ENCODE measurements at places on chromosomes 4 and X.
A peak's percentile ranks its signal among the peaks of the same experiment; 100 is the strongest.

DNA sequence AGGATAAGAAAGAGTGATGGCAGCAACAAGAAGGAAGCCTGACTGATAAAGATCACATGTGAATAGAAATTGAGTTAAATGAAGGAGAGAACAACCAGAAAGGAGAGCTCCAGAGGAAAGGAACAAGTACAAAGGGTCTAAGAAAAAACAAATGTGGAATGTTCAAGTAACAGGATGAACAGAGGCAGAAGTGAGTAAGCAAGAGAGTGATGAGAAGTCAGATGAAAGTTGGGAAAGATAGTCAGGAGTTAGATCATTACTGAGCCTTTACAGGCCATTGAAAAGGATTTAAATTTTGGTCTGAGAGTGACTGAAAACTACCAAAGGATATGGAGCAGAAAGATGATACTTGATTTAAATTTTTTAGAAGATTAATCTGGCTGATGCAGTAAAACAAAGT lies 38.1 kb downstream of the NFXL1 start:
- DNase-seq: no peak

DNA sequence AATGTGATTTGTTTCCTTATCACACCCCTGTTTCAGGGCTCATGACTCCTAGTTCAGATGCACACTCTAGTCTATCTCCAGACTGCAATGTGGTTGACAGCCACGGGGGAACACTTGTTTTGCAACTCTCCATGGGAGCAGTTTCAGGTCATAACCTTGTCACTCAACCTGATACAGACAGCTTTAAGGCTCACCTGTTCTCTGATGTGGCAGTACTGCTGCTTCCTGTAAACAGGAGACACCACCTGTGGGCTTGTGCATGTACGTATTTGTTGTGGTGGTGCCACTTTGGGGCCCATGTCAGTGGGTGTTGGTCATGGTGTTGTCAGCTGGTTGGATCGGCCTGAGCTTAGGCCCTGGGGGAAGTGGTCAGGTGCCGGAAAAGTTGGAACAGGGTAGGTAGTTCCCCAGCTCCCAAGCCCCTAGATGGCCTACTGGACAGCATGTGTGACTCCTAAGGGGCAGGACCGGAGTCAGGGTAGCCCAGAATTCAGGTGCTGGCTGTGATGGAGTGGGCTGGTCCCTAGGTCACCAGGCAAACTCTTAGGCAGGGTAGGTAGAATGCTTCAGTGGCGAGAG lies 46.2 kb downstream of the FAM9B start:
- DNase-seq: no peak

- DNase-seq: peak; percentile 89
Measured at GRCh38 chr4:13548984-13549546, 4.8 kb upstream of the NKX3-2 start.

DNA sequence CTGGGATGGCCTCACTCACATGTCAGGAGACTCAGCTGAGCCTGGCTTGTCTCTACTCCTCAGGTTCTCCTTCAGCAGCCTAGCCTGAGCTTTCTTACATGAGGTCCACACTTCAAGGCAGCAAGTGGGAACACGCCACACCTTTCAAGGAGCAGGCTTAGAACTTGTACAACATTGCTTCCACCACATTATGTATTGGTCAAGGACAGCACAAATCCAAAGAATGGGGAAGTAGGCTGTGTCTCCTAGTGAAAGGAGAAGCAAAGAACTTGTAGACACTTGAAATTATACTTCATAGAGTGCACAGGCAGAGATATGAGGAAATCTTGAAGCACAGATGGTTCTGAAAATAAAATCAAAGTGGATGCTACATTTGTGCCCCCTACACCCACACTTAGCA lies 120.9 kb upstream of the NOCT start:
- no peak for DNase-seq

GRCh38 chr4:151217326-151217725 lies 59.6 kb upstream of the PRSS48 start:
- DNase-seq: no peak
